ENCODE measurements at places on chromosomes 1 and 21. TPM values are rescaled to one million over a fixed set of nuclear protein-coding genes. Genes with fewer than 3 reads are reported as not detected.

SLC1A7 gene
- not detected for total RNA-seq

SAMSN1 gene
- total RNA-seq = not detected

KCNJ10 gene
- total RNA-seq = not detected

TCHH gene
- total RNA-seq = 0.10 TPM

FCMR gene
- total RNA-seq = 3.5 TPM
